ENCODE measurements at places on chromosomes 12 and 14.

DNA sequence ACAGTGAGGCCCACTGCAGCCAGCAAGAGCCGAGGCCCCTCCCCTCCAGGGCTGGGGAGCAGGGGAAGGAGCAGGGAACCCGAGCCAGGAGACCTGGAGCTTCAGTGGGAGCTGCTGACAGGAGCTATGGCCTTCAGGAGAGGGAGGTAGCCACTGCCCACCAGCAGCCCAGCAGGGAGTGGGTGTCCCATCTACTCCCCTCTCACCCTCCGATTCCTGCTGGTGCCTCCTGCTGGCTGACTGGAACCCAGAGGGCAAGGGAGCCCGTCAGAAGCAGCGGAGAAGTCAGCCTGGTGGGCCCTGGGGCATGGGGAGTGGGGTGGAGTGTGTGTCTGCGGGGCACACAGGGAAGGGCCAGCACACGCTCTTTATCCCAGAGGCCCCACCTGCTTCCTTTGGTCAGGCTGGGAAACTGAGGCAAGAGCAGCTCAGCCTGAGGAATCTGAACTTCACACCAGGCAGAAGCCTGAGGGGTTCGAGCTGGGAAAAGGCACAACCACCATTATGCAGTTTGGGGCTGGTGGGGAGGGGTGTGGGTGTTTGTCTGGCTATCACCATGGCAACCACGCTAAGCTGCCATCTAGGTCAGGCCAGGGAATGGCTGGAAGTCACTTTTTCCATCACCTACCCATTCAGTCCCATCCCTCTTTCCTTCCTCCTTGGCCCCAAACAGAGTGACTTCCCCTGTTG, 36.8 kb upstream of the PLEKHG6 start:
- no peak for DNase-seq

- no peak for DNase-seq
These were observed 33.5 kb upstream of the TCL1B start for GRCh38 chr14:95652690-95653089.

DNA sequence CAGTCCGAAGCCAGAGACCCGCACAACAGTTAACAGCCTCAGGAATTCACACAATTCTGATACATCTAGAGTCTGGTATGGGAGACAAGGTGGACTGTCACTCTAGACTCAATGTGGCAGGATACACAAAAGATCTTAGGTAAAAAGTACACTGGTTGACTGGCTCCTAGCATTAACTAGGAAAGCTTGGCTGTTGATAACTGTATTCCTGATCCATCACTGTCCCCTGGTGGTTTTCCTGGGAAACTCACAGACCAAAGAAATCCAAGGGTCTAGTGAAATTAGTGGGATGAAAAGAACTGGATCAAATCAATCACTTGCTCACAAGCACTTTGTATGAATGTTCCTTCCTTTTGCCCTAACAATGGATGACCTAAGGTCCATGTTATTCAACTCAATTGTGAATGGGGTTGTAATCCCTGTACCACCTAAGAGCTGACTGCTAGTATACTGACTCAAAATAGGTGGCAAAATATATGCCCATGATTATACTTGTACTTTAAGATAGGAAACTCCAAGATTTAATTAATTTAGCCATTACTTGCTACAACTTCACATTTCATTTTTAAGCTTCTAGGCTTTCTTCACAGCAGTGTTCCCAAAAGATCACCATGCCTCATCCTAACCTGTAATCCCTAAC, 14.0 kb downstream of the NPC2 start:
- DNase-seq = no peak

- DNase-seq = no peak
These were observed 2.8 kb upstream of the CDKL1 start for GRCh38 chr14:50399251-50400032.

GRCh38 chr12:100797786-100798185, 3.2 kb downstream of the ANO4 start:
- no peak for DNase-seq

DNA sequence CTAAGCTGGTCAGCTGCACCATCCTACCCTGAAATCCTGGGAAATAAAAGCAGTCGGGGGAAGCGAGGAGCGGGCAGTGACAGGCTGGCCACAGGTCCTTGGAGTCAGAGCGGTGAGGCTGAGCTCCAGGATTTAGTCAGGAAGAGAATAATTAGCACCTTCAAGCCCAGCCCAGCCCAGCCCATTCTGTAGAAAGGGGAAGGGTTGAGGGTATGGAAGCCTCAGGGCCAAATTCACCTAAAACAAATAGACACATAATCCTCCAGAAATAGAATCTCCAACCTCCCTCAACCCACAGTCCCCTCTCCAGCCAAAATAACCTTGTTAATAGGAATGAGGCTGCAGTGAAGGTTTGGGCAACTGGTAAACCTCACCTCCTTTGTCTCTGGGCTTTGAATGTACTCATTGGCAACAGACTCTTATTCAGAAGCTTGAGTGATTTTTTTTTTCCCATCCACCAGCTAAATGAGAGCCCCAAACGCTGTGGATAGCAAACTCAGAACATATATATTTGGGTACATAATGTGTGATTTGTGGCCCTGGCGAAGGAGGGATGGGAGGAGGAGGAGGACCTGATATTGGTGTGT, 334.1 kb downstream of the DPF3 start:
- DNase-seq = no peak

DNA sequence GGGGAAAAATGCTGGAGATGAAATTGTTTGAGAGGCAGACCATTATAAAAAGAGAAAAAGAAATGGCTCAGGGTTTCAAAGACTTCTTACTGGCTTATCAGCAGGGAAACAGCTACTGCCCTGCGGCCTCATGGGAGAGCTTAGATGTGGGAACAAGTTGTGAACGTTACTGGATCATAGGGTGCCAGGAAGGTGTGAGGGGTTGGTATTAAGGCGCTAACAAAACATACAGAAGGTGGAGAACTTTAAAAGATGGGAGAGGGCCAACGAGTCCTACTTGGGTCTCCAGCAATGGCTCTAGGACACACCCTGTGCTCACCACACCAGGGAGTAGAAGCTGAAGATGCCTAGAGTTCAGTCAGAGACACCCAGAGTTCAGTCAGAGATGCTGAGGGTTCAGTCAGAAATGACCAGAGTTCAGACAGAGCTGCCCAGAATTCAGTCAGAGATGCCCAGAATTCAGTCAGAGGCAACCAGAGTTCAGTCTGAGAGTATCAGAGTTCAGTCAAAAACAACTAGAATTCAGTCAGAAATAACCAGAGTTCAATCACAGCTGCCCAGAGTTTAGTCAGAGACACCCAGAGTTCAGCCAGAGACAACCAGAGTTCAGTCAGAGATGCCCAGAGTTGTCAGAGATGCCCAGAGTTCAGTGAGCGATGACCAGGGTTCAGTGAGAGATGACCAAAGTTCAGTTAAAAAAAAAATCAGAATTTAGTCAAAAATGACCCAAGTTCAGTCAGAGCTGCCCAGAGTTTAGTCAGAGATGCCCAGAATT, 1103.6 kb downstream of the BCL11B start:
- DNase-seq = no peak

GRCh38 chr14:96071561-96071960, 32.4 kb downstream of the C14orf132 start:
- DNase-seq = no peak

DNA sequence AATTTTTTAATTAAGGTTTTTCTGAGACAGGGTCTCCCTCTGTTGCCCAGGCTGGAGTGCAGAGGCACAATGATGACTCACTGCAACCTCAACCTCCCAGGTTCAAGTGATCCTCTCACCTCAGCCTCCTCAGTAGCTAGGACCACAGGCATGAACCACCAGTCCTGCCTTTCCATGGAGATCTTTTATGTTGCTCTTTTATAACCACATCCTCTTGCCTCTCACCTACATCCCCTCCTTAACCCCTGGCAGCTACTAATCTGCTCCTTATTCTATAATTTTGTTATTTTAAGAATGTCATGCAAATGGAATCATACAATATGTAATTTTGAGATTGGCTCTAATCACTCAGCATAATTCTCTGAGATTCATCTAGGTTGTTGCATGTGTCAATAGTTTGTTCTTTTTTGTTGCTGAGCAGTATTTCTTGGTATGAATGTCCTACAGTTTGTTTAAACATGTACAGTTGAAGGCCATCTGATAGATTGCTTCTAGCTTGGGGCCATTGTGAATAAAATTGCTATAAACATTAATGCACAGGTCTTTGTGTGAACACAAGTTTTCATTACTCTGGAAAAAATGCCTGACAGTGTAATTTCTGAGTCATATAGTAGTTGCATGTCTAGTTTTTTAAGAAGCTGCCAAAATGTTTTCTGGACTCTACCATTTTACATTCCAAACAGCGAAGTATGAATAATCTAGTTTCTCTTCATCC, 249.2 kb upstream of the AMIGO2 start:
- no peak for DNase-seq

DNA sequence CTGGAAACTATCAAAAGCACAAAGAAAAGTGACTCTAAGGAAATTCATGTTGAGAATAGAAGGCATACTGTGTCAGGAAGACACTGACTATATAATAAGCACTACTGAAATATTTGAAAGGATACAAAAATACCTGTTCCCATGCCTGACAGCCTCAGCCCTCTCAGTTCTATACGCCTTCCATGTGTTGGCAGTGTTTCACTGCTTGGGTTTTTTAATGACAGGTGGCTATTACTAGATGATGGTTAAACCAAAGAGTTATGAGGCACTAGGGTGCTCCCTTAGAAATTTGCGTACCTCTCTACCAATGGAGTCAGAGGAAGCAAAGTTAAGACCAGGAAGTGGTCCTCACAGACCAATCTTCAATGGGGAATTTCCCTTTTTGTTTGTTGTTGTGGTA, 25.6 kb upstream of the SLC5A8 start:
- no peak for DNase-seq

- no peak for DNase-seq
These were observed 302.8 kb downstream of the CACNA1C start for GRCh38 chr12:2355604-2356003.

DNA sequence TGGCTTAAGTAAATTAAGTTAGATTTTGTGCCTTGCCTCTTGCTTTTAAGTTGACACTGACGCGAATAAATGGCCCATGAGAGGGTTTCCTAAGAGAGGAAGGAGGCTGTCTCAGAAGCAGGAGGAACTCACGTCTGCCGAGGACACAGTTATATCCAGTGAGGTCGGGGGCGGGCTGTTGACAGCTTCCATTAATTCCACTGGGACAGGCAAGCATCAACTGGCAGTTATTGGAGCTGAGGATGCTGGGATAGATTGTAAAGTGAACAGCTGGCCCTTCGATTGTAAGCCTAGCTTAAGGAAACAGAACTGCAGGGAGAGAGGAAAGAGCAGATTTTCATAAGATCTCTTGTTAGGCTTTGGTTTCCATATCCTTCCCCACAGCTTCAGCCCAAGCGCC, 399.2 kb downstream of the IPO8 start:
- no peak for DNase-seq

- peak; percentile 16 for DNase-seq
These were observed 1.1 kb upstream of the LRP1 start for GRCh38 chr12:57127101-57127725.
